ENCODE measurements at places on chromosomes 11 and 22.

GRCh38 chr11:7251836-7252682, at the start of gene SYT9:
Gene SYT9, plus strand, starts transcription at chr11:7251904. Its CDS starts 283 bp downstream, at chr11:7252187.
- no peak for DNase-seq

- no peak for DNase-seq
Measured at GRCh38 chr11:7170431-7170830, 81.3 kb upstream of the SYT9 start.

GRCh38 chr11:84211896-84212295, 925.7 kb upstream of the CCDC90B start:
- no peak for DNase-seq

- DNase-seq, result no peak
Measured at GRCh38 chr11:120044011-120044675, 93.8 kb downstream of the TRIM29 start.

DNA sequence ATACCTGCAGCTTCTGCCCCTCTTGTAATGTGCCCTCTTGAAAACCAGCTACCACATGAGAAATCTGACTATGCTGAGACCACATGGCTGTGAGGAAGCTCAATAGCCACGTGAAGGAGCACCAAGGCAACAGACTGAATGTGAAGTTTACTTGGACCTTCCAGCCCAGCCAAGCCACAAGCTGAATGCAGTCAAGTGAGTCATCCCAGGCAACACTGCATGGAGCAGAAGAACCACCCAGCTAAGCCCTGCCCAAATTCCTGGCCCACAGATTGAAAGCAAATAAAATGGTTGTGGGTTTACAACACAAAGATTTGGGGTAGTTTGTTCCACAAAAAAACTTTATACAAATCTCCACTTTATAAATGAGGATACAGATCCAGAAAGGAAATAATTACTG, 114.5 kb downstream of the TIMP3 start:
- DNase-seq, result no peak

- DNase-seq, result no peak
Measured at GRCh38 chr11:6650980-6651379, 4.6 kb downstream of the DCHS1 start.

DNA sequence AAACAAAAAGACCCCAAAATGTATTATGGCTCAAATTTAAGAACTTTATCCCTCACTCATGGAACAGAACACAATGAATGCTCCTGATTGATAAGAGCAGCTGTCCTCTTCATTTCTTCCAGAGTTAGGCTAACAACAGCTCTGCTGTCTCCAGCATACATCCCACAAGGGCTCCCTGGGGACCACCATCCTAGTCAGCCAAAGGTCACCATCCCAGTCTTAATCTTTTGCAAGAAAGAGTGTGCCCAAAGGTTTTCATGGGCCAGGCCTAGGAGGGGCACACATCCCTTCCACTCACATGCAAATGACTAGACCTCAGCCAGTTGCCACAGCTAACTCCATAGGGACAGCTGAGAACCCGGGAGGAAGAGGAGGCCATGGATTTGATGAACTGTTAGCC, 555.3 kb downstream of the BUD13 start:
- no peak for DNase-seq

- DNase-seq, result no peak
Measured at GRCh38 chr11:33703788-33704187, 3.2 kb upstream of the C11orf91 start.

- no peak for DNase-seq
Measured at GRCh38 chr11:80593648-80594374, 1153.0 kb upstream of the TENM4 start.

DNA sequence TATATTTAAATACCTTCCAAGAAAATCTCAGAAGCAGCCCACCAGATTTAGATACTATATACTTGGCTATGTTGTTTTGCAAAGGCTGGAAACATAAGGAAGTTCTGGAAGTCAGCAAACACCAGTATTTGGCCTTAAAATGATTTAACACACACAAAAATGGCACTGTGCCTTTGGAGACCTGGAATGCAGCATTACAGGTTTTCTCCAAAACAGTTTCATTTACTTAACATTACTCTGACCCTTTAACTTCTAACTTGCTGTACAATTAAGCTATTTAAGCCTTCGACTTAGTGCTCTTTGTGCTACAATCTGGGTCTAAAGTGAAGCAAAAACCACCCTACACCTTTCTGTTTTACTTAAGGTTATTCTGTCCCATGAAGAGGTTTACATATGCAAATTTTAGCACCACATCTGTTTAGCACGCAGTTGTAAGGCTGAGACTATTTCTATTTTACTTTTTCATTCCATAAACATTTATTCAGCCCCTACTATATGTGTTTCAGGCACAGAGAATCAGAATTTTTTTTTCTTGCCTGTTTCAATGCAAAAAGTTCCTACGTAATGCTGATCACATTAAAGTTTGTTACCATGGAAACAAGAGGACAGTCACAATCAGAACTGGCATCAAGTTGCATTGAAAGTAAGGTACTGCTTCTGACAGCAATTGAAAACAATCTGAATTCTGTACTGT, 70.3 kb downstream of the MAML2 start:
- DNase-seq, result no peak

GRCh38 chr22:24445481-24446259, 18.3 kb downstream of the ADORA2A start:
- DNase-seq, result no peak

GRCh38 chr22:23242473-23243001, 62.2 kb downstream of the BCR start:
- DNase-seq, result no peak

DNA sequence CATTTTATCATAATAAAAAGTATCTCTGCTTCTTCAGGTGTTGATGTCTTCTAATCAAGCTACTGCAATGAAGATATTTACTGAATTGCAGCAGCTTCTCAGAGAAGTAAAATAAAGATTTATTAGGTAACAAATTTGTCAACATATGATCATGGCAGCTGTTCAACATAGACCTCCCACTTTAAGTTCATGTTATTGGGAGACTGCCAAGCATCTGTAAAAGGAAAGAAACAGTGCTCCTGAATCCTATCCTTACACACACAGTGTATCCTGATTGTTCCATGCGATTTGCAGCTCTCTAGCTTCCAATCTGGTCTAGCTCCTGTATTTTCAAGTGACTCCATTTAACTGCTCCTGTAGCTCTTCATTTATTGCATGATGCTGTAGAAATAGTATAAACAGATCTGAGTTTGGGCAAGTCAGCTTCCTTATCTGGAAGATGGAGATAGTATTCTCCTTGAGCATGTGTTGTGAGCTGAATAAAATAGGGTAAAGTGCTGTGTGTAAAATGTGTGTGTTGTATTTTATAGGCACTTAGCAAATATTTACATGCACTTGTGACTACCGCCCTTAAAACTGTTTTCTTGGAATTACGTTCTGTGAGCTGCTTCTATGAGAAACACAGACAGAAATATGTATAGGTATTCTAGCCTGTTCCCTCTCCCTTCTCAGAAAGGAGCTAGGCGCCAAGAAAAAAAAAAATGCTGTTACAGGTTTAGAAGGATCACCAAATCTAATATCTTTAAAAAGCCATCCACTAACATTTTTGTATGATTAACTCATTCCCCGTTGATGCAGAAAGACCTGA, 290.6 kb downstream of the JRKL start:
- DNase-seq, result no peak

- no peak for DNase-seq
Measured at GRCh38 chr11:16925561-16926065, 88.6 kb downstream of the PLEKHA7 start.

- DNase-seq, result no peak
Measured at GRCh38 chr11:119726150-119726553, 2.8 kb downstream of the NECTIN1 start.

DNA sequence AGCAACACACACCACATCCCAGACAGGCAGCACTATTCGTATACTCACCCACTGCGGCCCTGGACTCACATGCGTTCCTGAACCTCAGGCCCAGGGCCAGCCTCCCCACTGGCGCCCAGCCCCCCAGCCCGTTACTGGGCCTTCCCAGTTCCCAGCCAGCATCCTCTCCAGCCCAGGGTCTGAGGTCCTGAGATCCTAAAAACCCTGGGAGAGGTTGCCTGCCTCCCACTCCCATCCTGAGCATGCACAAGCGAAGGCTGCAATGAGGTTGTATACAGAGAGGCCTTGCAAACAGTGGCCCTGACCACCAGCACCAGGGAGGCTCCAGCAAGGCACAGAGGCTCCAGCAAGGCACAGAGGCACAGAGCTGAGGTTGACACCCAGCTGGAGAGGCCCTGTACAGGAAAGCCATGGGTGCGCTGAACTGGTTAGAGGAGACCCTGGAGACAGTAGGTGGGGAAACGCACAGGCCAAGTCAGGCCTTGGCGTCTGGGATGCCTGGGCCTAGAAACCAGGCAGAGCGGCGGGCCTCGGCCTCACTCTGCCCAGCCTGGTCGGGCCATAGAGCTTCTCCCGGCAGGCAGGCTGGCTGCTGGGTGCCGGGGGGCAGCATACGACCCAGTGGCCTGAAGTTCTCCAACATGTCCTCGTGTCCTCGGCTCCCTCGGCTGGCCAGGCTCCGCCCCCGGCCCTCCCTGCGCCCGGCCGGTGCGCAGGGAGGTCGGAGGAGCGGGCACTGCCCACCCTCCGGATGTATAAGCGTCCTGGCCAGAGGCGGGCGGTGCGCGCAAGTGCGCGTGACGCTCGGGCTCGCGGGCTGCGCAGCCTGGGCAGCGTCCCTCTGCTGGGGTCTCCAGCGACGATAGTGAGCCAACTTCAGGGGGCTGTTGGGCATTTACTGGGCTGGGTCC, 2.3 kb upstream of the TBX1 start:
- DNase-seq, result no peak

GRCh38 chr11:120564573-120565311, 53.2 kb downstream of the GRIK4 start:
- DNase-seq, result no peak

GRCh38 chr11:64482588-64482987, 108.4 kb upstream of the SLC22A12 start:
- DNase-seq, result no peak

DNA sequence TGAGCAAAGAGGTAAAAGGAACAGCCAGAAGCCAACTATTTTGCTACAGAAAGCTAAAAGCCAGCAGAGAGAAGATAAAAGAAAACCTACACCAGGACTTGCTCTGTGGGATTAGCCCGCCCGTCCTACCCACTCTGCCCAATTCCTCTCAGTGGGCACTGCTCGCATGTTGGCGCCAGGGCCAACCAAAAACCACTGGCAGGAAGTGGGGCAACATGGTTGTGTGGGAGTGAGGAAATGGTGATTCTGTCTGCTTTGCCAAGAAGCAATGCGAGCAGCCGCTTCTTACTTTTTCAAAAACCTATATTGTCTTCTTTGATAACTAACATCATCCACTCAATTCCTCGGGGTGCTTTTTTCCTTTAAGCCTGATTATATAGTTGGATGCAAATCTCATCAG, 14.2 kb upstream of the APOA1 start:
- no peak for DNase-seq

- DNase-seq, result no peak
Measured at GRCh38 chr11:105622016-105622415, 12.1 kb downstream of the GRIA4 start.

DNA sequence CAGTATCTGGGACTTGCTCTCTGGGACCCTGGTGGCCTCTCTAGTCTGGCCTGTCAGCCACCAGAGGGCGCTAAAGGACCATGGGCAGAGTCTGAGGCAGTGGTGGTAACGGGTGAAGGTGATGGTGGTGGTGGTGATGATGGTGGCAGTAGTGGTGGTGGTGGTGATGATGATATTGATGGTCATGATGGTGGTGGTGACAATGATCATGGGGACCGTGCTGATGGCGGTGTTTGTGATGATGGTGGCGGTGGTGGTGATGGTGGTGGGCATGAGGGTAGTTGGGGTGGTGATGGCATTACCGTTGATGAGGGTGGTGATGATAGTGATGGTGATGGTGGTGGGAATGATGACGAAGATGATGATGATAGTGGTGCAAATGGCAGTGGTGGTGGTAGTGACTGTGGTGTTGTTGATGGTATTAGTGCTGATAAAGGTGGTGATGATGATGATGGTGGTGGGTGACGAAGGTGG, 16.0 kb downstream of the TRPM5 start:
- DNase-seq, result peak; percentile 87

GRCh38 chr11:2156416-2157182, 4.4 kb downstream of the INS start:
- peak; percentile 70 for DNase-seq

DNA sequence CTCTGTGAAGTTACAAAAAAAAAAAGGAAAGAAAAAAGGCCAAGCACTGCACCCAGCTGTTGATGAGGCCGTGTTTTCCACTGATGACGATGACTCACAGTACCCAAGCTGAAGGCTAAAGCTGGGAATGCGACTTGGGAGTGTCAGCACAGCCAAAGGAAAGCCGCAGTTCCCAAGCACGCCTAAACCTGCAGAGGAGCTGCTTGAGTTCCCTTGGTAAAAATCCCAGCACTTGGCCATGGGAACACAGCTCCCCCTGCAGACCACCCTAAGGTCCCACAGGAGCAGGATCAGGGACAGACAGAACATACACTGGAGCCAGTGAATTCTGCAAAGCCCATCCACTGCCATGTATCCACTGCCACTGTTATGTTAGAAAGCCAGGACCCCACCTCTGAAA, 39.9 kb downstream of the SERGEF start:
- DNase-seq, result peak; percentile 19

GRCh38 chr11:75576017-75576416, 14.0 kb downstream of the SERPINH1 start:
- DNase-seq, result no peak

DNA sequence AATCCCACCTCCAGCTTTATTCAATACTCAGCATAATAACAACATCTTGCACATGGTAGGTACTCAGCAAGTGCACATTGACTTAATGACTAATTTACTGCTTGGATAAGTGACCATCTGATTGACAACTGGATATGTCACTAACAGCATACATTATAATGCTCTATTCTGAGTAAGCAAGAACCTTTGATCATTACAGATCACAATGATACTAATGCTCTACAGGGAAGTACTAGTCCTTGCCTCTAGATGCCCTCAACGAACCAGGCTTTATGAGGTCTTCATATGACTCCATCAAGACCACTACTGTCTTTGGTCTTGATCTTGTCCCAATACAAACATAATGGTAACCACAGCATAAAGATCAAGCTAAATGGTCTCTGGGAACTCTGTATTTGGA, 167.6 kb upstream of the MTMR2 start:
- DNase-seq, result no peak

DNA sequence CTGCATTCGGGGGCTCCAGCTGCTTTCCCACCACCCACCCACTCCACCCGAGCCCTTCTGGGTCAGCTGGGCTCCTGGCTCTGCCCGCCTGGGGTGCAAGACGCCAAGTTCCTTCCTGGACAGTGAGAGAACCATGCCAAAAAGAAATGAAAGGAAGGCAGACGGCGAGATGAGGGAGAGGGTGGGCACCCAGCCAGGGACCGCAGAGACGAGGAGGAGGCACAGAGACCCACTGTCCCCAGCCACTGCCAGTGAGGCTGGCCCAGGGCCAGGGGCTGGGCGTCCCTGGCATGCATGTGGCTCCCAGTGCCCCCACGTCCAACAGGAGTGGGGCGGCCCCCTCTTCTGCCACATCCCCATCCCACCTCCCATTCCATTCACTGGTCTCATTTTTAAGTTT, 10.8 kb upstream of the CD81 start:
- DNase-seq, result no peak
